ENCODE measurements at places on chromosomes 11 and 22.

DNA sequence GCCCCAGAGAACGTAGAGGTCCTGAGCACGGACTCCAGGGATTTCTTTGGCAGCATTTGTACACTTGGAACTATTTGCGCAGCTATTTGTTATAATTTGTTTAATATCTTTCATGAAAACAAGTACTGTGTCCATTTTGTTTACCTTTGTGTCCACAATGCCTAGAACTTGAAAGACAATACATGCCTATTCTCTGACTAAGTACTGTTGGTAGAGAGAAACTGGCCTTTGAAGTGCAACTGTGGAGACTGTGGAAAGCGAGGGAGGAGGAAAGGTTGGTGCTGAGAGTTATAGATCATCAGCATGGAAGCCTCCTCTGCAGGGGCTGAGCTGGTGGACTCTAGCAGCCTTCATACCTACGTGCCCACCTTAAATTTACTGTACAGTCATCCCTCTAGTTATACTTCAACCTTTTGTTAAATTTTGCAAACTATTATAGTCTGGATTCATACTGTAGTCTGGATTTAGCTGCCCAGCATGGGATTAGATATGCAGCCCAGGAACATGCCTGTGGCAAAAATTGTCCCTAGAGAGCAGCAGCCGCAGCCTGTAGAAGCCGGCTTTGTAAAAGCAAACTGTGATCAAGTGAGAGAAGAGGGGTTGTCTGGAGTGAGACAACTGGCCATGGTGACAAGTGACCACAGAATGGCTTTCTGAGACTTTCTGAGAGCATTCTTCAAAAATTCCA lies 24.2 kb upstream of the YAP1 start:
- no peak for DNase-seq

- no peak for DNase-seq
These were observed 3.9 kb upstream of the IL17REL start for GRCh38 chr22:50016308-50016987.

DNA sequence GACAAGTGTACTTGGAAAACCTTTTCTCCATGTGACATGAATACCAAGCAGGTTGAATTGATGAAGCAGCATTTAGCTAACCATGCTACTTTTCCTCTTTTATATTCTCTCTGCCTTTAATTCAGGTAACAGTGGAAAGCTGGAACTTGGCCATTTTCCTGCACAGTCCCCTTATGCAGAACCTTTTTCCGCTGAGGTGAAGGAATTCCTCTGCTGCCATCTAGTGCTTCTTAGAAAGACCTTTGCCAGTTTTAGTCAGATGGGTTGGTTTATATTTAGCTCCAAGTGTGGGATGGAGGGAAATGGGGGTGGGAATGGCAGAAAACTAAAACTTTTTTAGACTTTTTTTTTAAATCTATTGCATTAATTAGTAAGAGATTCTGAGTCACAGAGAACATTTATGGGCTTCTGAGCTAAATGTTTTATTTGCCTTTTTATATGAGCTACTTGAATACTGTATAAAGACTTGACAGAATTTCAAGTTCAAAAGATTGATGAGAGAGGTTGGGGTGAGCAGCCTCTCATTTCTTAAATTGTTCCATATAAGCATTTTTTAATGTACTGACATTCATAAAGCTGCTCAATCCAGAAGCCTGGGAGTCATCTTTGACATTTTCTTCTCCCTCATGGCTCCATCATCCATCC lies 153.9 kb upstream of the ZC3H12C start:
- no peak for DNase-seq

GRCh38 chr11:69744435-69744834 lies 30.7 kb downstream of the FGF4 start:
- no peak for DNase-seq

DNA sequence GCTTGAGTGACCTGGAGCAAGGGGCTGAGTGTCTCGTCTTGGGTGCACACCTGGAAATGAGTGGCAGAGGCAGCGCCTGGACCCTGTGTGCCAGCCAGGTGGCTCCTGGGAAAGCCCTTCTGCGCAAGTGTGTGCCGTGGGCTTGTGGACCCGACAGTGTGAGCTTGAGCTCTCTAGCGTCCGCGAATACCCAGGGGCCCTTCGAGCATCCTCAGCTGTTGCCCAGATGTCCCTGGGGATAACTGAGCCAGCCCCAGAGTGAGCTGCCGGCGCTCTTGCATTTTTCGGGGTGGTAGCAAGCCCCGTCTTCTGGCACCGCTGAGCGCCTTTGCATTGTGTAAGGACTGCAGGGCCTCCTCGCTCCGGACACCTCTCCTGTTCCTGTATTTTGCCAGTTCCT lies 399.2 kb downstream of the TBC1D22A start:
- no peak for DNase-seq

- no peak for DNase-seq
These were observed 8.5 kb upstream of the SLN start for GRCh38 chr11:107720303-107720774.

DNA sequence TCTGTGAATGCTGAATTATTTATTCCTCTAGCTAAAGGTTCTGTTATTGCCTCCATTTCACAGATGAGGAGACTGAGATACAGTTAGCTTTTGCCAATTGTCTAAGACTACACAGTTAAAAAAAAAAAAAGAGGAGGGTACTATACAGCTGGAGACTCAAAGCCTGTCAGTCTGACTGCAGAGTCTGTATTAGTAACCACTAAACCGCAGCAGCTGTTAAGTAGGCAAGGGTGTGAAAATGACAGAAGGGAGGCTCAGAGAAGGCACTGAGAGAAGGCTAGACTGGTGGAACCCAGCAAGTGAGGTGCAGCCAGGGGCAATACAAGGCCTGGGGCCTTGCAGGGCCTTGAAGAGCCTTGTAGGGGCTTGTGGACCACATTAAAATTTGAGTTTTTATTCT lies 181.2 kb downstream of the CSNK2A3 start:
- DNase-seq = no peak

- no peak for DNase-seq
These were observed 29.7 kb upstream of the VWA5A start for GRCh38 chr11:124085583-124085982.

- DNase-seq = no peak
These were observed 13.2 kb upstream of the PEX26 start for GRCh38 chr22:18064636-18065035.

GRCh38 chr11:63518548-63518947 lies 12.7 kb downstream of the LGALS12 start:
- DNase-seq = no peak

- DNase-seq = no peak
These were observed 459.9 kb upstream of the CADM1 start for GRCh38 chr11:115964091-115964490.

DNA sequence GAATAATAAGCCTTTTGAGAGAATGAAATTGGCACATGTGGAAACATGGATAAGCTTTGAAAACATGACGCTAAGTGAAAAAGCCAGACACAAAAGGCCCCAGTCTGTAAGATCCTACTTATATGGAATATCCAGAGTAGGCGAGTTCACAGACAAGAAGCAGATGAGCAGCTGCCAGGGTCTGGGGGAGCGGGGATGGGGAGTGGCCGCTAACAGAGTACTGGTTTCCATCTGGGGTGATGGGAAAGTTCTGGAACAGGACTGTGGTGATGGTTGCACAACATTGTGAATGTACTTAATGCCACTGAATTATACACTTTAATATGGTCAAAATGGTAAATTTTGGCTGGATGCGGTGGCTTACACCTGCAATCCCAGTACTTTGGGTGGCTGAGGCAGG lies 126.5 kb downstream of the SPATA19 start:
- no peak for DNase-seq

DNA sequence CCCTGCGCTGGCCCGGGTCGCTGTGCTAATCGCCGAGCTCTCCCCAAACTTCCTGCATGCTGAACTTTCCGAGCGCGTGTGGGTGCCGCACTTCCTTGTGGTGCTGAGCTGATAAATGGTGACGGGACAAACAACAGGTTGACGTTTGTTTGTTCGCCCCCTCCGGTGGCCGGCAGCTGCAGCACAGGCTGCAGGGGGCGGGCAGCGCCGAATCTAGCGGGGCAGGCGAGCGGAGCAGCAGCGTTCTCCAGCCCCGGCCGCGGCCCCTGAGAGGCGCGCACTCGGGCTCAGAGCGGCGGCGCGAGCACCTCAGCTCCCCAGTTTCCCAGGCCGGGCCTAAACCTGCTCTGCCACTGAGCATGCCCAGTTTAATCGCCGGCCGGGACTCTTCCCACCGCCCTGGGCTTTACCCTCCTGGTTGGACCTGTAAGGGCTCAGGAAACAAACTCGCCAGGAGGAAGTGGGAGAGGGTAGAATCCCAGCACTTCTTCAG lies at the start of gene PDGFD:
Gene PDGFD (minus strand): TSS at position 120 of the 493 bp plus-strand sequence.
- DNase-seq = no peak

DNA sequence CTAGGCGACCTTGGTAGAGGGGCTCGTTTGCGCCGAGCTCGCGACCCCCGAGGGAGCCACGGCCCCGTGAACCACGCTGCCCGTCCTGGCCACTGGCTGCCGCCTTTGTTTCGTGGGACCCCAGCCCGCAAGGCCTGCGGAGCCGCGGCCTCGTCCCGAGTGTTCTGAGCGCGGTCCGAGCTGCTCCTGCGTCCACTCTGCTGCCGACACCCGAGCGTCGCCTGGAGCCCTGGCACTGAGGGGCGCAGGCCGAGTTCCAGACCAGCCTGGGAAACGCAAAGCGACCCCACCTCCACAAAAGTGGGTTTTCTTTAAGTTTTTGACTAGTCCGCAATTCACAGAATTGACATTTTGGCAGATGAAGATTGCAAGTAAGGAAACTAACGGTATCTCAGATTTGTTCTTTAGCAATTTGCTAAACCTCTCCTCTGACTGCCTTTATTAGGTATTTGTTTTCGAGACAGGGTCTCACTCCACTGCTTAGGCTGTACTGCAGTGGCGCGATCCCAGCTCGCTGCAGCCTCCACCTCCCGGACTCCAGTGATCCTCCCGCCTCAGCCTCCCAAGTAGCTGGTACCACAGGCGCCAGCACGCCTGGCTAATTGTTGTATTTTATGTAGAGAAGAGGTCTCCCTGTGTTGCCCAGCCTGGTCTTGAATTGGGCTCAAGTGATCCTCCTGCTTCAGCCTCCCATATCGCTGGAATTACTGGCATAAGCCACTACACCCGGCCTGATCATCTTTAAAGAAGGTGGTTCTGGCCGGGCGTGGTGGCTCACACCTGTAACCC lies 879 bp upstream of the RNH1 start:
- no peak for DNase-seq

DNA sequence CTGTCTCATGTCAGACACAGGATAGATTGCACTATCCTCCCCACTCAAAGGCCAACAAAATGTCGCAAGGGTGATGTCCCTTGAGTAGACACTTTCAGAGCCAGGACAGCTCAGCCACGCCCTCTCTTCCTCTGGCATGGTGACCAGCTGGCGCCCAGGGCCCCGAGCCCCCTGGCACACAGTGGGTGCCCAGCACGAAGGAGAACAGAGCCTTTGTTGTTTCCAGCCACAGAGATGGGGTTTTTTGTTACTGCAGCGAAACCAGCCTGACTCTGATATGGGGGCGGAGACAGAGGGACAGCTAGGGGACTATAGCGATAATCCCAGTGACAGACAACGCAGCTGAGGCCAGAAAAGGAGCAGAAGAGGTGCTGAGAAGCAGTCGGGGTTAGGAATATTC lies 23.3 kb upstream of the CCND1 start:
- DNase-seq = no peak

GRCh38 chr22:27632451-27633295 lies 168.9 kb downstream of the MN1 start:
- no peak for DNase-seq

GRCh38 chr11:123314972-123315371 lies 115.1 kb upstream of the GRAMD1B start:
- DNase-seq = no peak

DNA sequence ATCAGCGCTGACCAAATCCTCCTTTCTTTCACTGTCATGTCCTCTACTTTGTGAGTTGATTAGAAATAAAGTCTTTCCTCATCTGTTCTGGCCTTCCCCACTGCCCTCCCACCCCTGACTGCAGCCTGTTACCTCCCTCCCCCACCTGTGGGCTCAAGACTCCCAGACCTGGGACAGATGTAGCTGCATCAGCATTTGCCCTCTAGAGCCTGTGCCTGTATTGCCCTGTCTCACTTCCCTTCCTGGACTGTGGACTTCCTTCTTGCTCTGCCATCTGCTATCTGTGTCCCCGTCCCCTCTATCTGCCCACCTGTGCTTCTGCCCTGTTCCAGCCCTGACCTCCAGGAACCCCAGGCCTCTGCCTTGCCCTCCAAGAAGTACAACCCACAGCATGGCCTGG lies 122.5 kb downstream of the GALNT18 start:
- DNase-seq = no peak

GRCh38 chr11:107858217-107859070 lies at the start of gene SLC35F2:
Gene SLC35F2 (minus strand): TSS chr11:107858787. CDS start chr11:107858767, 20 bp downstream.
- DNase-seq = peak; percentile 18

- DNase-seq = no peak
These were observed 4.4 kb upstream of the WEE1 start for GRCh38 chr11:9568854-9569587.

- peak; percentile 40 for DNase-seq
These were observed 7.2 kb upstream of the BID start for GRCh38 chr22:17781319-17782031.

- DNase-seq = no peak
These were observed 14.6 kb downstream of the SEC14L6 start for GRCh38 chr22:30531651-30532608.

- no peak for DNase-seq
These were observed 473.7 kb upstream of the ISX start for GRCh38 chr22:34592123-34592740.

DNA sequence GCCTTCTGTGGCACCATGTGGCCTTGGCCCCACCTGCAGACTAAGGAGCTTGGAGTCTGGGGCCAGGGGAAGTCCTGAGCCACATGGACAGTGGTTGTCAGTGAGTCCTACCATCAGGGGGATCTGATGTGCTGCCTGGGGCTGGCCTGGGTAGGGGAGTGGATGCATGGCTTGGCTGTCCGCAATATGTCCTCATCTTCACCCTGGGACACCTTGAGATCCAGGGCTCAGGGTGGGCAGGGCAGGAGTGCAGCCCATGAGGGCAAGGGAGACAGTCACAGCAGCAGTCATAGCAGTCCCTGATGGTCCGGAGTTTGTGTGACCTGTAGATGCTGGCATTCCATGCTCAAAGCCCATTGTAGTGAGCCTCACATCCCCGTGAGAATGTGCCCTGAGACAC lies 256.8 kb upstream of the B3GAT1 start:
- DNase-seq = no peak

DNA sequence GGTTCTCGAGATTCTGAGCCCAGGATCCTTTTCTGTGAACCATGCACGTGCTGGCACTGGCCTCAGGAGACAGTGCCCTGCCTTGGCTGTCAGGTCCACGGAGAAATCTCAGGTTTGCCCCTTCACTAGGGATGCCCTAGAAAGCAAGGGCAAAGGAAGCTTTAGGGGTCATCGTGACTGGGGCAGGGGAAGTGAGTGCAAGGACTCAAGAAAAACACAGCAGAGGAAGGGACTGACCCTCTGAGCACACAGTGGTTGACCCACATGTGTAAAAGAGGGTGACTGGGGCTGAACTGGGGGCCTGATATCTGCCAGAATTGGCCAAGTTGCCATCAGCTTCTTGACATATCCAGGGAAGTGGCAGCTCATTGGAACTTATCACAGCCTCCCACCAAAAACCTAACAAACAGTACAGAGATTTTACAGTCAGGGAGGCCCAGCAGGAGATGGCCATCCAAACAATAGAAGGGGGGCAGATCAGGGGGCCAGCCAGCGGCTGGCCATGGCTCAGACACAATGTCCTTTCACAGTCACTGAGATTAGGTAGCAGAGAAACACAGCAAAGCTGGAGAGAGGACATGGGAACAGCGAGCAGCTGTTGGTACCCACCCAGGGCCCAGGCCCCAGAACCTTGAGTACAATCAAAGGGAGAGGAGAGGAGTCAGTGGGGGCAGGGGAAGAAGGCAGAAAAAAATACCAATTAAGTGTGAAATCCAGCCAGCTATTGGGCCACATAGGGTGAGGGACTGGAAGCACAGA lies 4.4 kb downstream of the TMEM121B start:
- DNase-seq = no peak

Data from stimulated activated CD4-positive, alpha-beta T cell treated with anti-CD3 and anti-CD28 coated beads, Interleukin-1b, Interleukin-23, amount 100 ng/mL, for 1 hour (primary cell).